CD4-positive, alpha-beta T cell treated with Interleukin-15 for 1 hour (primary cell): ENCODE measurements at places on chromosomes 7 and 10.
A peak's percentile ranks its signal among the peaks of the same experiment; 100 is the strongest.

- DNase-seq = no peak
Measured at GRCh38 chr7:140909476-140910161, 15.1 kb downstream of the BRAF start.

DNA sequence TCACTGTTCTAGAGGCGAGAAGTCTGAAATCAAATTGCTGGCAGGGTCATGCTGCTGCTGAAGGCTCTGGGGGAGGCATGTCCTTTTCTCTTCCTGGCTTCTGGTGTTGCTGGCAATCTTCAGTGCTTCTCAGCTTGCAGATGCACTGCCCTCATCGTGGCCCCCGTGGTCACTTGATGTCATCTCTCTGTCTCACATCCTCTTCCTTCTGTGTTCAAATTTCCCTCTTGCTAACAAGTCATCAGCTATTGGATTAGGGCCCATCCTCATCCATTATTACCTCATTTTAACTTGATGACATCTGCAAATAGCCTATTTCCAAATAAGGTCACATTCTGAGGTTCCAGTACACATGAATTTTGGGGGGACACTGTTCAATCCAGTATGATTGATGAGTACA, 36.6 kb upstream of the SRGN start:
- peak; percentile 75 for DNase-seq

GRCh38 chr7:47282790-47283496, 299.0 kb downstream of the TNS3 start:
- DNase-seq = no peak

DNA sequence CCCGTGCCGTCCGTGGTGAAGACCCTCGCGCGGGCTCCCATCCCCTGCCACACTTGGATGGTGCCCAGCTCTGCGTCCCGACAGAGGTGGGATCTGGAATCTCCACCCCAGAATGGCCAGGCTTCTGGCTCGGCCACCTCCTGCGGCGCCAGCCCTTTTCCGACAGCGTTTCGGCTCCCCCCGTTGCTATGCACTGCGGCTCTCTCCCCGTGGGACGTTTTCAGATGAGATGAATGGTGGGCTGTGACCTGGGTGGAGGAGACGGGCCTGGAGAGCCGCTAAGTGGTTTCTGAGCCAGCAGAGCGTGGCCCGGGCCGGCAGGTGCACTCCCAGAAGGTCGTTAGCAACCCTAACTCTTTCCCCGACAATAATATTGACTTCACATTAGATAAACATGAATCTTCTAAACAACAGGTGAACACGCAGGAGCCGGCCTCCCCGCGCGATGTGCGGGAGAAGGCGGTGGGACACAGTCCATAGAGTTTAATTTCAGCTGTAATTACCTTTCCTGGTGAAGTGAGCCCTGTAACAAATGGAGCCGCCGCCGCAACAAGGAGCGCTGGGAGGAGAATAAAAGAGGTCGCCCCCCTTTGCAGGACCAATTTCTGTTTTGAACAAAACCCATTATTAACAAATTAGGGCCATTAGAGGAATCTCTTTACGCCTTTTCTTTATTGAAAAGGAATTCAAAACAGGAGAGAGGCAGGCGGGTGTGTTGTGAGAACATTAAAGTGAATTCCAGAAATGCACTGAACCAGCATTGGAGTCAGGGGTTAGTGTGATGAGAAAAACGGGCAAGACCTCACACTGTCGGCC, 294.3 kb upstream of the PFKP start:
- no peak for DNase-seq

GRCh38 chr10:72077275-72077990, 10.9 kb downstream of the SPOCK2 start:
- DNase-seq = no peak

GRCh38 chr7:101717628-101718357, 88.7 kb upstream of the MYL10 start:
- DNase-seq = peak; percentile 78

DNA sequence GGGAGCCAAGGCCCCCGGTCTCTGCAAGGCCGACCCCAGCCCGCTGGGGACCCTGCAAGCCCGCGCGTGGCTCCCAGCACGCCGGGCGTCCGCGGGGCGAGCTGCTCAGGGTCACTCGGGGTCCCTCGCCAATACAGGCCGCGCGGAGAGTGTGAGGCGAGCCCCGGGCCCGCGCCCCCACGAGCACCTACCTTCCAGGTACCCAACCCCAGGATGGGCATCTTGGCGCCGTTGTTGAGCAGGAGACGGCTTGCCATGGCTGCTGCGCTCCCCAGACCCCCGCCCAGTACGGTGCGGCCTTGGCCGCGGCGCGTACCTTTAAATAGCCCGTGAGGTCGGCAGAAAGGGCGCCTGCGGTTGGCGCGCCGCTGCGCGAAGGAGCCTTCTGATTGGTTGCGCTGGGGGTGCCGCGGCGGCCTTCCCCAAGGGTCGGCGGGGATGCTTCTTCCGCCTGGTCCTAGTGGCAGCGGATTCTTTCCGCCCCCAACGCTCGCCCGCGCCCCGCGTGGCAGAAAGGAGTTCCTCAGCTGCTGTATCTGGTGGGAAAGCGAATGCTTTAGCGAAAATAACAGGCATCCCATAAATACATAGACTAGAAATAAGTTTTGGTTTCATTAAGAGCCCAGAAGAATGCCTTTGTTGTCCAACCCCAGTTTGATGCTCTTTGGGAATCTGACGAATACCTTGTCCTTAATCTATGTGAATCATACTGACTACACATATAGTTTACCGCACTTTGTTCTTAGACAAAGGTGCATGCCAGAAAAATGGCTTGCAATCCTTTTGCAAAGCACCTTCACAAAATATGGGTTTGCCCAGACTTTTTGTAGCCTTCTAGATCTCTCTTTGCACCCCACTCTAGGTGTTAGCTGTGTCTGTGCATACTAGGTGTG, at the start of gene AKR1B1:
Gene AKR1B1 (minus strand): TSS at position 295 of the 893 bp plus-strand sequence. CDS start 38 bp downstream, at position 257.
- peak; percentile 92 for DNase-seq

DNA sequence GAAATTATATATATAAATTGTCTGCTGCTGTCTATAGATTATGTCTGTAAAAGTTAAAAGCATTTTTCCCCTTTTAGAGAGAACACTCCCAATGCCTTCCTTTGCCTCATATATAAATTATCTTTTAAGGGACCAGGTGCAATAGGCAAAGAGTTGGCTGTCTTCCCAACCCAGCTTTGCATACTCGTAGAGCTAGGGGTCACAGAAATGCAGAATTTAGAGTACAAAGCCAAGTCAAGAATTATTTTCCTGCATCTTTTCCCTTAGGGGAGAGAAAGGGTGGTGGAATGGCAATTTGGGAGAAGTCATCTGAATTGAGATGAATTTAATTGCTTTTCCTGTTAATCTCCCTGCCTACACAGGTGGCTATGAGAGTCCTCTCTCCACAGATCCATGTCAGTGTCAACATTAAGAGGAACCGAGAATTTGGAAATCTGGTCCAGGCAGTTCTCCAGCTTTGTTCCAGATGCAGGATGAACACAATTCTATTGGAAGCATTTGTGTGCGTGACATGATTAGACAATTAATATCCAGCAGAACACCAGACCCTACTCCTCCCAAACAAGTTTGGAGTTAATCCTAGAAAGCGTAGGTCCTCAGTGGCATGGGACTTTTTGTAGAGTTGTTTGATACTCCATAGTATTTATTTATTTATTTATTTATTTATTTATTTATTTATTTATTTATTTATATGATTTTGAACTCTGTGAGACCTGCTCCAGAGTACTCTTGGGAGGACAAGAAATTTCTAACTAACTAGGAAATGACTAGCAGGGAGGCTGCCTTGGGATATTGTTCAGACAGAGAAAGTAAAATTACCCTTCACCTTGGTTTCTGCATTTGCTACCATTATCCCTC, 80.3 kb upstream of the SKAP2 start:
- DNase-seq = no peak

GRCh38 chr10:131667561-131667960, 233.2 kb upstream of the PPP2R2D start:
- DNase-seq = no peak

DNA sequence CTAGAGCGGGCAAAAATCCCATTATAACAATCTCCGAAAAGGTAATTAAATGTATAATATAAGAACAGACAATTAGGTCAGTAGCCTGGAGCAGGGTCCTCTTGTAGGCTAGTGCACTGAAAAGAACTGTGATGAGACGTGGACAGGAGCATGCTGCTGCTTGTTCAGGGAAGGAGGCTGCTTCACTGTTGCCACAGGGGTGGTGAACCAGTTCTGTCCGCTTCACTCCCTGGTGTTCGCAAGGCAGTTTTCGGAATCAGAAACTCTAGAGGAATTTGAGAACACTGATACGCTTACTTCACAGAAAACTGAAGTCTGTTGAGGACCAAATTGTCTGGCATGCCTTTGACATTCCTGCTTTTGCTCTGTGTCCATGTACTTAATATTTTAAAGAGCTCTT, 17.4 kb downstream of the ZNRF2 start:
- no peak for DNase-seq

- DNase-seq = no peak
Measured at GRCh38 chr7:30278376-30278775, 6.0 kb upstream of the ZNRF2 start.

DNA sequence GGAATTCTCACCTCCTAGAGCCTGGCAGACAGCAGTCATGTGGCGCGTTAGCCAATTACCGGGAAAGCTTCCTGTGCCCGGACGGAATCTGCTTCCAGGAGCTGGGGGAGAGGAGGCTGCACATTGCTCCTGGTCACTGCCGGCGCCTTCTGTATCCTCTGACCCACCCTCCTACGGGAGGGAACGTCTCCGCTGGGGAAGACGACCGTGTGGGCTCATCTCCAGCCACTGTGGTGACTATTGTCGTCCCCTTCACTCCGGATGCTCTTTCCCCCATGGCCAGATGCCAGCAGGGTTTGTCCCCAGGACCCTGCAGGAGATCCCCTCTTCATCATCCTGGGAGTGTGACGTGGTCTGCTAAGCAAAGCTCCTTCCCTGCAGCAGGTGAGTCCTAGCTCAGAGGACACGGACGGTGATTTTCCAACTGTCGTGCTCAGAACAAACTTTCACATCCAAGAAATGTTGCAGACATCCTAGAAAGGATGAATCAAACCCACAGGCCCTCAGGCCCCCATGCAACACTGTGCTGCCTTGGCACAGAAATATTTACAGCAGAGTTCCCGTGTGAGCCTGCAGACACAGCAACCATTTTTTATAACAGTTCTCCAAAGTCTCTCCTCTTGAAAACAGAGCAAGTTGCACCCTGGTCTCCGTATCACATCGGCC, 29.6 kb upstream of the FAM20C start:
- DNase-seq = peak; percentile 6
